Stimulated activated CD4-positive, alpha-beta T cell treated with anti-CD3 and anti-CD28 coated beads, Interleukin-4, amount 100 ng/mL, for 48 hours (primary cell): ENCODE measurements at places on chromosomes 7 and 10.

DNA sequence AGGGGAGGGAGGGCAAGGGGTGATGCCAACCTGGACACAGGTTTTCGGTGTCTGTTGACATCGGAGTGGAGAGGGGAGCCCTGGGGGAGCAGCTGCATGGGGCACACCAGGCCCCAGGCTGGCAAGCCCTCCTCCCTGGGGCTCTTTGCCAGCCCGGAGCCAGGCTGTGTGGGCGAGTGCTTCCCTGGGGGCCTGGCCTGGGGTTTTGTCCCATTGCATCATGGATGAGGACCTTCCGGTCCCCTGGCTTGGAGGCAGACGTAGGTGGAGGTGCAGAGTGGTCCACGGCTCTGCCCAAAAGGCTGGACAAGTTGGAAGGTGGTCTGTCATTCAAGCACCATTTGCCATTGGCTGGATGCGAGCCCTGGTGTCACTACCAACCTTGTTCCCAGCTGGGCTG is 34.8 kb downstream of the ZMIZ1 start:
- DNase-seq = no peak

GRCh38 chr10:68871731-68872342 is 29.3 kb upstream of the DDX50 start:
- no peak for DNase-seq

GRCh38 chr10:84924131-84924530 is 595.7 kb downstream of the CCSER2 start:
- no peak for DNase-seq

DNA sequence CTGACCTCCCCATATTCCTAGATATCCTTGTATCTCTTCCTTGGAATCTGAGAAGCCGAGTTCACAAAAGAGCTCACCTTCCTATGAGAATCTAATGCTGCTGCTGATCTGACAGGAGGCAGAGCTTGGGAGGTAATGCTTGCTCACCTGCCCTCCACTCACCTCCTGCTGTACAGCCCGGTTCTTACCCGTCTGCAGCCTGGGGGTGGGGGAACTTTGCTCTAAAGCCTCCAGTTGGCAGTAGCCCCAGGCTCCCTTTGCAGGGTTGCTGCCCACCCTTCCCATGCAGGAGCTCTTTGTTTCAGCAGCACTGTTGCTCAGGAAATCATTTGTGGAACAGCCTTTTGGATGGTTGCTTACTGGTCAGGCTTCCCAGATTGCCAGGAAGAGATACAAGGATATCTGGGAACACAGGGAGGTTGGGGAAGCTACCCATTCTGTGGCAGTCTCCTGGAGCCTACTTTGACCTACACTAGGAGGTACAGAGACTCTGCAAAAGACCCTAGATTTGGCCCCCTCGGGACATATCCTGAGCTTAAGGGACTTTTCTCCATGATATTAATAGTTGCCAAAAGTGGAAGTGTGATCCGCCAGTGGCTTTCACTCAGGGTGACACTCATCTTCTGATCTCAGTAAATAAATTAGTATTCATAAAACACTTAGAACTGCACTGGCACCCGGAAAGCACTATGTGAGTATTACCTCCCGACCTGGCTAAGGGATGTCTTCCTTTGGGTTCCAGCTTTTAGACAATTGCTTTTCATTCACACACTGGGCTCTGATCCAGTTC is 363.7 kb upstream of the PODXL start:
- no peak for DNase-seq

GRCh38 chr10:3593611-3594010 is 191.4 kb downstream of the KLF6 start:
- DNase-seq = no peak

DNA sequence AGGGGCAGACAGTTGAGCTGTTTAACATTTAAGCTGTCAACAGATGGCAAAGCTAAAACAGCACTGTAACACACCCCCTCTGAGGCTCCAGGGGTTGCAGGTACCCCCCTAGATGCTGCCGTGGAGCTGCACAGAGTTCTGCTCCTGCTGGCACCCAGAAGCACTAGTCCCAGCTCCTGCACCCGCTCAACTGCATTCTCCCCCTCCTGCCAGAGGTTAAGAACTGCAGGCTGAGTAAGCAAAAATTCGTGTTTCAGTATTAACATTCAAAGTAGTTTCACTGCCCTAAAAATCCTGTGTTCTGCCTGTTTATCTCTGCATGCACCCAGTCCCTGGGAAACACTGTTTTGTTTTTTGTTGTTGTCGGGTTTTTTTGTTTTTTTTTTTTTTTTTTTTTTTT is 790.8 kb upstream of the KCND2 start:
- DNase-seq = no peak

- no peak for DNase-seq
Observed at GRCh38 chr10:102334101-102334500, 61.4 kb upstream of the NFKB2 start.

- no peak for DNase-seq
Observed at GRCh38 chr7:24968165-24968564, 11.8 kb downstream of the OSBPL3 start.

DNA sequence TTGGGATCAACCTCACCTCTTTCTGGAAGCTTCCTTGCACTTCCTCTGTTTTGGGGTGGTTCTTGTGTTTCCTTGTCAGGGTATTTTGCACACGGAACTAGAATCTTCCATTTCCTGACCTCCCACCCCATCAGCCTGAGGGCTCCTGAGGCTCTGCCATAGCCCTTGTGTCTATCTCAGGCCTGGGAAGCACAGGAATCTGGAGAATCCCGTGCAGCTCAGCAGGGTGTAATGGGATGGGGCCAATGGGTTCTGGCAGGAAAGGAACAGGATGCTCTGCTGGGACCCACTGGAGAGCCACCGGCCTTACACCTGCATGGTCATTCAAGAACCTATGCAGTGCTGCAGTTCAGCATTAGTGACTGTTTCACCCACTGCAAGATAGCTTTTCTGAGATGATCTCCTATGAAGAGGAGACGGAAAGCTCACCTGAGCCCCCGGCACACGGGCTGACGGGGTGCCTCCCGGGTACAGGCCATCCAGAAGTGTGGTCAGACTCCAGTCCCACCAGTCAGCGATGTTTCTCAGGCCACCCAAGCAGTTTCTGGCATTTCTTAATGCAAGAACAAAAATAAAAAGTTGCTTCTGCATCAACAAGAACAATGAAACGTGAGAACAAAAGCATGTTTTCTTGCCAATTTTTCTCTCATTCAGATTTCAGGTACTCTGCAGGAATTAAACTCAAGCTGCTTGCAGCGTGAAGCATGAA is 133.2 kb downstream of the PKD1L1 start:
- no peak for DNase-seq

DNA sequence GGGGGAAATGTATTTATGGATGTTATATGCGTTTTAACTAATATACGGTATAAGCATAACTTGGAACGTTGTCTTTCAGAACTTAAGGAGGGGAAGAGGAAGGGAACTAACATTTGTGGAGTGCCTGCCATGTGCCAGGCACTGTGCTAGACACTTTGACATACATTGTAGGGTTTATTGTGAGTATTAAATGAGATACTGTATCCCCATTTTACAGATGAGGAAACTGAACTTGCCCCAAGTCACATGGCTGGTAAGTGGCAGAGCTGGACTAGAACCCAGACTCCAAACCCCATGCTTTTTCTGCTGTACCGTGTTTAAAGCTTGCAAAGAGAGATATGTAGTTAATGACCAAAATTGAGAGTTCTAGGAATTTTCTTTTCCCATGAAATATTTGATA is 74.6 kb downstream of the CREM start:
- no peak for DNase-seq

DNA sequence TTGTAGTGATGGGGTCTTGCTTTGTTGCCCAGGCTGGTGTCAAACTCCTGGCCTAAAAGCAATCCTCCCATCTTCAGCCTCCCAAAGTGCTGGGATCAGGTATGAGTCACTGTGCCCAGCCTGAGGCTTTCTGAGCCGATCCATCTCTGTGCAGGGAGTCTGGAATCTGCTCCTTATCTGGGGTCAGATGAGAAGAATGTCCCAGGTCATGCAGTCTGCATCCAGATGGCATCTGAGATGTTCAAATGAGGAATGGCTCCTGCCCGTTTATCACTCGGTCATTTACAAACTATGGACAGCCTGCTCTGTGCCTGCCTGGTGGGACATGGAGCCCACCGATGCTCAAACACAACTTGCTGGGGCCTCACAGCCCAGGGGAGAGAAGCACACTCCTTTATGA is 11.1 kb upstream of the SLC18A3 start:
- no peak for DNase-seq

DNA sequence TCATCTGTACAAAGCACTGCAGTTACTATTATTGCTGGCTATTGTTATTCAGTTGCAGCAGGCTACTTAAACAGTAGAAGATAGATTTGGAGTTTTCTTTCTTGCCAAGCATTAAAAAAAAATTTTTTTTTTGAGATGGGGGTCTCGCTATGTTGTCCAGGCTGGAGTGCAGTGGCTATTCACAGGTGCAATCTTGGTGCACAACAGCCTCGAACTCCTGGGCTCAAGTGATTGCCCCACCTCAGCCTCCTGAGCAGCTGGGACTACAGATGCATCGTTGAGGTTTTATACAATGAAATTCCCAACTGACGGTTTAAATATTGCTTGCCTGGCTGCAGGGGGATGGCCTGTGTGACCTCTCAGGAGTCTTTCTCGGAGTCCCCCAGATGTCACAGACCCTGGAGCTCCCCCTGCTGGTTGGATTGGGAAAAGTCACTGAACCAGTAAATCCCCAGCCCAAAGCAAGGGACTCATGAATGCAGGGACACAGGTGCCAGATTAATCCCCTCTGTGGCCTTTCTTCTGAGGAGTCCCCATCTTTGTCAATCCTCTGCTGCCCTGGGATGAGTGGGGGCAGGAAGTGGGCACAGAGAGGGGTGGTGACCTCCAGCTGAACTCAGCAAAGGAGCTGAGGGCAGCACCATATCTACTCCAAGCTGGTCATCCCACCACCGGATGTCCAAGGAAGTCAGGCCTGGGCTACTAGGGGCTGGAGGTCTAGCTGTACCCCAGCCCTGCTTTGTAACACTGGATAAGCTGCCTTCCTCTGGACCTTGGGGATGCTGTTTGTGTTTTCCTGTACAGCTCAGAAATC is 149.6 kb downstream of the C10orf105 start:
- DNase-seq = peak; percentile 70

DNA sequence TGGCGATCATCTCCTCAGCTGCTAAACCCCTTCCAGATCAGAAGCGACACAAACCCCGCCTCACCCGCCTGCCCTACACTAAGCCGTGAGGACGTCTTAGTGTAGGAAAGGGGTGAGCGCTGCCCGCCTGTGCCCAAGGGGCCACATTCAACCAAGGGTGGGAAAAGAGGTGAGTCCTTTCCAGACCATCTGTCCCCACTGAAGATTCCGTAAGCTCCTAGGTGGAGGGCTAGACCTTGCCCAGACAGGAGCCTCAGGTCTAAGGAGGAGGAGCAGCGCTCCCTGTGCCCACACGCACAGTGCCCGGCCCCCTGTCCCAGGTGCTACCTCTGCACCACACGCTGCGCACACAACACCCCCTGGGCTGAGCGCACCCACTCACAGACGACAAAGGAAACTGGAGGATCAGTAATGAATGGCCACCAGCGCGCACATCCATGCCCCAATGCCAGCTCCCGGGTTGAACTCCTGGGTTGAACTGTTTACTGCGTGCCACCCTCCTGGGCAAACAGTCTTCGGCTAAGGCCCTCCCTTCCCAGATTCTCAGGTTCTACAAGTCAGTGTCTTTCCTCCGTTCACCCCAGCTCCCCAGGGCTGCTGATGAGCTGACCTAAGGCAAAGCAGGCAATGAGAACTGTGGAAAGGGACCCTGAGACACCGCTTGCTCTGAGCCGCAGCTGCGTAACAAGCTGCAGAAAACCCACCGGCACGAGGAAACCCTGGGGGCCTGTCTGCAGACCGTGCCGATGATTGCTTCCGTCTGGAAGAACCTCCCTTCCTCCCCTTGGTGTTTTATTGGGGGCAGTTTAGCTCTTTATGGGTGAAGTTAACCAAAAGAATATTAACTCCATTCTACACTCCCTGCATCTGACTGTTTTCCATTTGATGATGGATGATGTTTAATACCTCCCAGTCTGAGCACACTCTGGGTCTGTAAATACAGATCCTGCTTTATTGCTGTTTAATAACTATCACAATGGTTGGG is 185.9 kb downstream of the MAD1L1 start:
- no peak for DNase-seq

- no peak for DNase-seq
Observed at GRCh38 chr10:73819513-73820093, 8.2 kb upstream of the NDST2 start.

- no peak for DNase-seq
Observed at GRCh38 chr7:44087911-44088838, 5.8 kb upstream of the POLM start.

DNA sequence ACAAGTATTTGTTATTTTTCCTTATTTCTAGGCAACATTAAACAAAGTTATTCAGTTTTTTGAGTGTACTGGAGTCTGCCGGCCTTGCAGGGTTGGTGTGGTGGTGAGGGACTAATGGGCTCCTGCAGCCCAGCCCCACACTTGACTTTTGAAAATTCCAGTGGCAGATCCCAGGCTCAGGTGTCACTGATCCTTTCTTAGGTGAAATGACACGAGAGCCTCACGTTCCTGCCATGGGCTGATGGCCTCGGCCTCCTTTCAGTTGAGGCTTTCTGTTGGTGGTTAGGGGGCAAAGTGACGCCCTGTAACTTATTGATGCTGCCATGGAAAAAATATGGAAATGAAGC is 117.9 kb downstream of the NKX6-2 start:
- DNase-seq = no peak

DNA sequence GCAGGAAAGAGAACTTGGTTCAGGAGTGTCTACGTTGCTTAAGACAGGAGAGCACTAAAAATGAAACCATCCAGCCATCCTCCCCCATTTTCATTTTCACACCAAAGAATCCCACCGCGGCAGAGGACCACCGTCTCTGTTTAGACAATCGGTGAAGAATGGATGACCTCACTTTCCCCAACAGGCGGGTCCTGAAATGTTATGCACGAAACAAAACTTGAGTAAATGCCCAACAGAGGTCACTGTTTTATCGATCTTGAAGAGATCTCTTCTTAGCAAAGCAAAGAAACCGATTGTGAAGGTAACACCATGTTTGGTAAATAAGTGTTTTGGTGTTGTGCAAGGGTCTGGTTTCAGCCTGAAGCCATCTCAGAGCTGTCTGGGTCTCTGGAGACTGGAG is 1.4 kb upstream of the IL6 start:
- DNase-seq = no peak

GRCh38 chr7:92730808-92731207 is 105.6 kb downstream of the CDK6 start:
- DNase-seq = no peak

- DNase-seq = no peak
Observed at GRCh38 chr7:30012757-30013156, 13.7 kb downstream of the FKBP14 start.

- no peak for DNase-seq
Observed at GRCh38 chr10:131034451-131034850, 277.1 kb downstream of the TCERG1L start.

DNA sequence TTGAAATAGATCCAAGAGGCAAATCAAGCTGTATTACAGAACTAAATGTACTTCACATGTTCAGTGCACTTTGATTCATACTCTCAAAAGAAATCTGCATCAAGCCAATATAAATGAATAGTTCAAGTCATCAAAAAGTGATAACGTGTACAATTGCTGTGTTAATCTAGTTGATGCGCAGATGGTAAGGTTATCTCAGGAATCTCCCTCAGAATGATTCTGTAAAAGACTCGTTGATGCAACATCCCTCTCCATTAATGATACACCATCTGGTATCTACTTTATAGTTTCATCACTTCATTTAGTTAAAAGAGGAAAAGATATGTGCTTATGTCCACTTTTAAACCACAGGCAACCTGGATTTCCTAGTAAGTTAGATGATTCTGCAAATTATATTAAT is 200.6 kb downstream of the CHCHD3 start:
- DNase-seq = no peak

- DNase-seq = no peak
Observed at GRCh38 chr10:60359066-60359465, 30.6 kb downstream of the ANK3 start.
